ENCODE measurements at places on chromosomes 7 and 10.

DNA sequence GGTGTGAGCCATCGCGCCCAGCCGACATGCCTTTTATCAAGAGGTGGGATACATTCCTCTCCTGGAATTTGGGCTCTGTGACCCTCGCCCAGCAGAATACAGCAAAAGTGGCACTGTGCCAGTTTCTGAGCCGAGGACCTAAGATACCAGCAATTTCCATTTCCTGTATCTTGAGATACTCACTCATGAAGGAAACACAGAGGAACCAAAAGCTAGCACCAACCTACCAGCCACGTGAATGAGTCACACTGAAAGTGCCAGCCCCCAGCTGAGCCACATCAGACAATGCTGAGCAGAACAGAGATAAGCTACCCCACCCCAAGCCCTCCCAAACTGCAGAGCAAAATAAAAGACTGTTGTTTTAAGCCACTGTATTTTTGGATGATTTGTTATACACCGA lies 56.3 kb downstream of the CACUL1 start:
- DNase-seq: no peak

DNA sequence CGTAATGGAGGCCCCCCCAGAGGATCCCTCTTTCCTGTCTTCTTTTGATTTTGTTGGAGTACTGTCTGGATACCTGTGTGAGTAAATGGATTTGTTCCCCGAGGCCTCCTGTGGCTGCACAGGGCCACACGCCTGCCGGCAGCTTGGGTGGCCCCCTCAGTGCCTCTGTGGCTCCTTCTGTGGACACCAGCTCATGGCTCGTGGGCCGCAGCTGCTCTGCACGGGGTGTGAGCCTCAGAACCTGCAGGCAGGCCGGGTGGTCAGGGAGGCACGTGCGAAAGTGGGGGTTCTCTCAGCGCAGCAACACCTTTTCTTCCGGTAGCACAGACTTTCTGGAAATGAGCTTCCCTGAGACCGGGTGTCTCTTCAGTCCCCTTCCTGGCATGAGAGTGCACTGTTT lies 70.3 kb downstream of the WDR37 start:
- DNase-seq: no peak

GRCh38 chr10:77386838-77387237 lies 250.8 kb downstream of the KCNMA1 start:
- no peak for DNase-seq

- DNase-seq: no peak
Observed at GRCh38 chr7:52917982-52918578, 117.4 kb upstream of the POM121L12 start.

- no peak for DNase-seq
Observed at GRCh38 chr7:36967387-36967786, 243.1 kb upstream of the AOAH start.

- DNase-seq: no peak
Observed at GRCh38 chr10:26567351-26567721, 129.2 kb downstream of the APBB1IP start.

DNA sequence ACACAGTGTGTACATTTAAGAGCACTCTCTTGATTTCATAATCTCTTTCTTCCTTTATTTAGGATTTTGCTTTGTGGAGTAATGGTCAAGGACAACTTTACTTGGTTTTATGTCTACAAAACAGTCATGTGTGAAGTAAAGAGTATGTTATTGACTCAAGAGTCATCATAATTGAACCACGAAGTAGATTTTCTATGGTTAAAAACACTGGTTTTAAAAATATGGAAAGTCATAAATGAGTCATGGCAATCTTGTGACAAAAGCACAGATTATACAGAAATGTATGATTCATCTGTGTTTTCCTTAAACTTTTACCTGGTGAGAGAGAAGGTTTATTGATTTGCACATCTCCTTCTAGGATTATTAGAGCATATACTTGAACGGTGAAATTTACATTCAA lies 969.7 kb downstream of the GATA3 start:
- DNase-seq: no peak

DNA sequence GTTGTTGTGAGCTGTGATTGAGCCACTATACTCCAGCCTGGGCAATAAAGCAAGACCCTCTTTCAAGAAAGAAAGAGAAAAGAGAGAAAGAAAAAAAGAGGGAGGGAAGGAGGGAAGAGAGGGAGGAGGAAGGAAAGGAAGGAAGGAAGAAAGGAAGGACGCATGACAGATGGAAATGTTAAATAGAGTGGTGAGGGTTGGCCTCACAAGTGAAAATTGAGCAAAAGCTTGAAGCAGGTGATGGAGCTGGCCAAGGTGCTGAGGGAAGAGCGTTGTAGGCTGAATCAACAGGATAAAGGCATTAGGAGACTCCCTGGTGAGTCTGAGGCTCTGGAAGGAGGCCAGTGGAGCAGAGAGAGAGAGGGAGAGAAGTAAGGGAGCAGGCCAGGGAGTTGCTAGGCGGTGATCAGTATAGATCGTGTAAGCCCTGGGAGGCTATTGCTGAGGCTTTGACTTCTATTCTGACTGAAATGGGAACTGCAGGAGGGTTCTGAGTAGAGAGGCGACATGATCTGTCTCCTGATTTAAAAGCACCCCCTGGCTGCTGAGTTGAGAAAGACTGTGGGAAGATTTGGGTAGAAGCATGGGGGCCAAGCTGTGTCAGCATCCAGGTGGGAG lies 26.5 kb upstream of the TMEM248 start:
- DNase-seq: no peak

All from activated B cell treated with CpG ODN at 0.5 μM for 24 hours (primary cell).